ENCODE measurements at places on chromosomes 7 and 10.

DNA sequence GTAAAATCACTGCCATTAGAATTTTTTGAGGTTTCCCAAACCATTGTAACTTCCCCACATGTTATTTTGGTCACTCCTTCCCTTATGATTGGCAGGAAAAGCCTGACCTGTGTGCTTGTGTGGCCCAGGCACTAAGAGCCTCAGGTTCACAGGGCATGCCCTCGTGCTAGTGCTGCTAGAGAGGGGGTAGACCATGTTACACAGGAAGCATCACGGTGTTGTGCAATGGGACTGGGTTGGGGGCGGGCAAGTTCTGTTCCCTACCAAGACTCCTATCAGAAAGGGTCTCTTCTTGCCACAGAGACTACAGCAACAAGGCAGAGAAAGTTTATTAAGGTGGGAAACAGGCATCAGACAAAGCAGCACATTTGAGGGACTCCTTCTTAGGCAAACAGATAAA lies 32.2 kb downstream of the LSM5 start:
- DNase-seq, result no peak

DNA sequence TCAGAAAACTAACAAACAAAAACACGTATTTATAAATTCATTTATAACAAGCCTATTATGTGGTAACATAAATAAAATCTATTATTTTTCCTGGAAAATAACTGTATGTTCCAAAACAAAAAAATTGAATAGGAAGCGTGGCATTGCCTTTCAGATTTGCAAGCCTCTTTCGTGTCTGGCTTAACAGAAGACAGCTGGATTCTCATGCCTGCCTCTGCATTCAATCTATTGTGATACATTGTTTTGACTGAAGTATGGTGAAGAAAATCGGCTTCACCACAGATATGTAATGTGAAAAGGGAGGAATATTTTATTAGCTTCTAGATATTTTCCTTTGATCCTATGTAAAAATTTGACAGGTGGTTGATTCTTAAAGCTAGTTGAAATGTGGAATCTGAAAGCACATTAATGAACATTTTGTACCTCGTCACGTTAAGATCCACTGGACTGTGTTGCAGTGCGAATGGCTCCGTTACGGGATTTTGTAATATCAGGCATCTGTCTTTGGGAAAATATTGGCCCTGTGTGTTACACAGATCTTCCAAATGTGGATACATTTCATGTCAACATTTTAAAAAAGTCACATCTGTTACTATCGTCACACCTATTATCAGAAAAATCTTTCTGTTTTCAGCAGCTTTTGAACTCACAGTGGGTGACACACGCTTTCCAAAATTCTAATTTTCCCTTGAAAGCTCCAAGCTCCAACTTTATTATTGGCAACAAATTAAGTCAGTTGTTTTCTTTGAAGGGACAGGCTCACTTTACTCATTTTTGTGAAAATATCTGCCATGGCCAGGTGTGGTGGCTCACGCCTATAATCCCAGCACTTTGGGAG lies 26.2 kb downstream of the PALD1 start:
- DNase-seq, result no peak

DNA sequence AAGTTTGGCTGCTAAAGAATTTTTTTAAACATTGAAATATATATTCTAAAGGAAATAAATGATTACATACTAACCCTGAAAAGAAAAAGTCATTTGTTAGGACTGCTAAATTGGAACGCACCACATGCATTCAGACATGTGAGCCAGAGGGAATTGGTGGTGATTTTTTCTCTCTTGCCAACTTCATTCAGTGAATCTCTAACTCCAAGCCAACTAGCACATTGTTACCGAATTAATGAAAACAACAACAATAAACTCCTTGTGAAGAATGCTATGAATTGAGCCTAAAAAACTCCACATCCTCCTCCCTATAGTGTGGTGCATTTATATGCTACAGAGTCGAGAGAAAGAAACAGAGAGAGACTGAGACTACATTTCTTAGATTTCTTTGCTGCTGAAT lies 135.5 kb upstream of the CACNA2D1 start:
- no peak for DNase-seq

DNA sequence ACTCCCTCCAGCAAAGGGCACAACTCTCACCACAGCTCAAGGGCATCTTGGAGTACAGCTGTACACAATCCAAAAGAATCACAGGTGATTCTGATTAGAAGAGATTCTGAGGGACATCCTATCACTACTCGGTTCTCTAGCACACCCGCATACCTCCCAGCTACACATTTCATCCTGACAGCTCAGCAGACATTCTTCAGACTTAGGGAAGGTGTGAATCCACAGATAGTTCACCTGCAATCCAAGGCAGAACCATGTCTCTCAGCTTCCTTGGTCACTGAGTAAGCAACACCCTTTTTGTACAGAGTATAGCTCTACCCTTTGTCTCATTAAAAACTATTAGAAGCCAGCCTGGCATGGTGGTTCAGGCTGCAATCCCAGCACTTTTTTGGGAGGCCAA lies 26.8 kb upstream of the FBXW4 start:
- no peak for DNase-seq

- no peak for DNase-seq
Measured at GRCh38 chr10:119183664-119184412, 5.2 kb upstream of the PRDX3 start.

- DNase-seq, result no peak
Measured at GRCh38 chr7:131364767-131365344, 37.2 kb downstream of the MKLN1 start.

- DNase-seq, result no peak
Measured at GRCh38 chr7:15087771-15088170, 185.2 kb upstream of the DGKB start.

GRCh38 chr7:121513105-121513504 lies 117.0 kb upstream of the FAM3C start:
- DNase-seq, result no peak

- no peak for DNase-seq
Measured at GRCh38 chr10:17231788-17232187, 3.7 kb downstream of the VIM start.

GRCh38 chr10:102460836-102461186 lies 9.5 kb upstream of the C10orf95 start:
- DNase-seq, result no peak

DNA sequence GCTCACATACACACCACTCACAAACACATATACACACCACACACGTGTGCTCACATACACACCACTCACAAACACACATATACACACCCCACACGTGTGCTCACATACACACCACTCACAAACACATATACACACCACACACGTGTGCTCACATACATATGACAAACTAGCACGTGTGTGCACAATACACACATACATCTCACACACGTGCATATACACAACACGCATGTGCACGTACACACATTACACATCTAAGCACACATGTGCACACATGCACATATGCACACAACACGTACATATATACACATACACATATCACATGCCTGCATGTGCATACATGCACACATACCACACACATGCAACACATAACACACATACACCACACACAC lies 78.3 kb upstream of the FOXK1 start:
- no peak for DNase-seq

- DNase-seq, result no peak
Measured at GRCh38 chr7:103990991-103991390, 1.5 kb upstream of the RELN start.

DNA sequence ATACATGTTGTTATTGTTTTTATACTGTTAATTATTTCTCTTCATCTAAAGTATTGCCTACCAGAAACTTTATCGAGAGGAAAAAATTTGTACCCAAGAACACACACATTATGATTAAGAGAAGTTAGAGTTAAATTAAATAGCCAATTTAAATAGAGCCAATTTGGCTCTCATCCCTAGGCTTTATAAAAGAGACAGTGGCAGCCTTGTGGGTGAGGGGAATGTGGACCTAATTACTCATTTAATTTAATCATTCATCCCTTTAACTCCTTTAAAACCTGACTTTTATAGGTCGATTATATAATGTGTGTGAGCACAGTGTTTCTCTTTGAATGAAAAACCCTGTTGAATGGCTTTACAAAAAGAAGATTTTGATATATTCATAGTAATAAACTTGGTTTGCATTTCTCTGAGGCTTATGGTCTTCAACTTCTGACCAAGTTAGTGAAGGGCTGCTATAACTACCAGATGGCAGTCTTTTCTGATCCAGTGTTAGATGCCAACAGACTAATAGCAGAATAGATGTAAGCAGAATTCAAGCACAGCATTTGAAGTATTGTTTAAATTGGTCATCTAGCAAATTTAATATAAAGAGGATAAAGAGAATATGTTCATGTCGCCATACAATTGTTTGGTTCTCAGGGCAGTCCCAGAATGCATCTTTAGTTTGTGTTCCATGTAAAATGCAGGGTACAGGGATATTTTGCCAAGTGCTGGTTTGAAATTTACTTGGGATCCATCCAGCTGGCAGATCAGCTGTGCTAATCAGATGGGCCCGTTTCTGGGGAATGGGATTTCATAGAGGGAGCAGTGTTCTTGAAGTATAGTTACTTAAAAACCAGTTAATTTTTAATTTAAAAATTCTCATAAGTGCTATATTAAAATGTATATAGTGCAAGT lies 25.3 kb downstream of the ADD3 start:
- no peak for DNase-seq

- peak; percentile 50 for DNase-seq
Measured at GRCh38 chr7:31633894-31634494, 53.0 kb upstream of the PPP1R17 start.

GRCh38 chr7:94738071-94738470 lies 82.1 kb upstream of the SGCE start:
- no peak for DNase-seq

GRCh38 chr10:68202960-68203353 lies 29.0 kb downstream of the ATOH7 start:
- no peak for DNase-seq

- DNase-seq, result no peak
Measured at GRCh38 chr7:136698977-136699376, 169.5 kb upstream of the CHRM2 start.

DNA sequence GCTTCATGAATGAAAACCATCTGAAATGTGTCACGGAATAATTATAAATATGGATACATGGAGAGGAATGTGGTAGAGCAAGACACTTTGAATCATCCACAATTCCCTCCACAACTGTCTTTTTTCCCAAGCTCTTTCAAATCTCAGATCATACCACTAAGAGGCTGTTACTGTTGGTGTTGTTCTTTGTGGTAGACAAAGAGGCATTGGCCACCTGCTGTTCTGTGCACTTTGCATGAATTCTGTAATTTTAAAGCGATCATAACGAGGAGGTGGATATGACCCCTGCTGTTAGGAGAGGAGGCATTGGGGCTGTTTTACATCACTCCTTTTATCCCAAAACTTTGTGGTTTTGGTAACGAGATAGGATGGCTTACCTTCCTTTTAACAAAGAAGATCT lies 141.2 kb upstream of the KLF6 start:
- no peak for DNase-seq

DNA sequence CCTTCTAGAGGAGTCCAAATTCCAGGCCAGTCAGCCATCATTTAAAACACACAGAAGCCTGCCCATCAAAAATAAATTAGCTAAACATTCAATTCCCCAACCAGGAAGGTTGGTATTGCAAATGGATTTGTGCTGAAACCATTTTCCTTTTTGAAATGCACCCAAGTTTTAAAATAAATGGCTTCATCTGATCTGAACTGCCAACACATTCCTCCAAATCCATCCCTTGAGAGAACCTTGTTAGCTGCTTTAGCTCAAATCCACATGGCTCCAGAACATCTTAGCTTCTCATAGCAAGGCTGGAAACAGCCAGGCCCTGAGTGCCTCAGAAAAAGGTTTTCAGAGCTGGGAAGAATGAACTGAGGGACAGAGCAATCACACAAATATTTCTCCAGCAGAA lies 306.3 kb downstream of the FZD1 start:
- no peak for DNase-seq

DNA sequence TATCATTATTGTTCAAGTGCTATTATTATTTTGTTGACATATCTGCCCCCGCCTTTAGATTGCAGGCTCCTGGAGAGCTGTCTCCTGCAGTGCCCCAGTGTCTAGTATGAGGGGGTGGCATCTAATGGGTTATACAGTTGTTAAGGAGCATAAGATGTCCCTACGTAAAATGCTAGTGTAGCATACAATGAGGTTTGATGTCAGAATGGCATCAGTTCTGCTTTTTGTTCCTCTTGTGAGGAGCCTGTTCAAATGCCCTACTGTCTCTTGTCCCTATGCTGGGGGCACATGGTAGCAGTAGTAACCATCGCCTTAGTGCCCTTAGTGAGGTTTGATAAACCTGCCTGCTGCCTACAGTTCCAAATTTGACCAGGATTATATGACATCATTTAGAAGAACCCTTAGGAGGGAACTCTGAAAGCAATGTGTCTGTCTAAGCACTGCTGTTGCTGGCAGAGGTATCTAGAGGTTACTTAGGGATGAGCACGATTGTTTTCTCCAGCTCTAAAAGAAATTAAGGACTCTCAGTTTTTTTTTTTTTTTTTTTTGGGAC lies 9.7 kb downstream of the CREM start:
- DNase-seq, result no peak

- no peak for DNase-seq
Measured at GRCh38 chr7:98119256-98119918, 12.7 kb downstream of the LMTK2 start.

GRCh38 chr10:30456266-30456665 lies 22.3 kb downstream of the MAP3K8 start:
- no peak for DNase-seq

- DNase-seq, result no peak
Measured at GRCh38 chr7:136958016-136958415, 89.6 kb downstream of the CHRM2 start.

DNA sequence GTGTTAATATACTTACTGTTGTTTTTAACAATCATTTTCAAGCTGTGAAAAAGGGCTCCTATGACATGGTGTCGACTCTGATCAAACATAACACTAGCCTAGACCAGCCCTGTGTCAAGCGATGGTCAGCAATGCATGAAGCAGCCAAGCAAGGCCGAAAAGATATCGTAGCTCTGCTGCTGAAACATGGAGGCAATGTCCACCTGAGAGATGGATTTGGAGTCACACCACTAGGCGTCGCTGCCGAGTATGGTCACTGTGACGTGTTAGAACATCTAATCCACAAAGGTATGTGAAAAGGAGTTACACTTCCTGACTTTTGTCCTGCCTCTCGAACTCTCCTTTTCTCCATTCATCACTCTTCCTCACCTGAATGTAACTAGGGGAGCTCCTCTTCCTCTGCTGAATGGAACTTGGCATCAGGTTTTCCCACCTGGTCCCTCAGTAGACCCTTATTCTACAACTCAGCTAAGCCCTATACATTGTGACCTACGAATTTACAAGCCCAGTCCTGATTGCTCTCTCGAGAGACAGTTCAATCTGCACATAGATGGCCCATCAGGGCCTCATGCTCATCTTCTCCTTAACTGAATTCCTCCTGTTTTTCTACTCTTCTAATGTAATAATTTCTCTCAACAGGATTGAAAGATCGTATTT lies 23.0 kb downstream of the ASB15 start:
- peak; percentile 61 for DNase-seq
